ENCODE measurements at places on chromosomes 4 and X. TPM values are rescaled to one million over a fixed set of nuclear protein-coding genes. Genes with fewer than 3 reads are reported as not detected.

GRCh38 chr4:85762529-85762871 is 287.6 kb downstream of the ARHGAP24 start:
- H3K4me3 ChIP-seq: no peak overlapping the region
- H3K27ac ChIP-seq: no peak overlapping the region
- no peaks in the 10 kb centered on the region for H3K36me3 ChIP-seq

DNA sequence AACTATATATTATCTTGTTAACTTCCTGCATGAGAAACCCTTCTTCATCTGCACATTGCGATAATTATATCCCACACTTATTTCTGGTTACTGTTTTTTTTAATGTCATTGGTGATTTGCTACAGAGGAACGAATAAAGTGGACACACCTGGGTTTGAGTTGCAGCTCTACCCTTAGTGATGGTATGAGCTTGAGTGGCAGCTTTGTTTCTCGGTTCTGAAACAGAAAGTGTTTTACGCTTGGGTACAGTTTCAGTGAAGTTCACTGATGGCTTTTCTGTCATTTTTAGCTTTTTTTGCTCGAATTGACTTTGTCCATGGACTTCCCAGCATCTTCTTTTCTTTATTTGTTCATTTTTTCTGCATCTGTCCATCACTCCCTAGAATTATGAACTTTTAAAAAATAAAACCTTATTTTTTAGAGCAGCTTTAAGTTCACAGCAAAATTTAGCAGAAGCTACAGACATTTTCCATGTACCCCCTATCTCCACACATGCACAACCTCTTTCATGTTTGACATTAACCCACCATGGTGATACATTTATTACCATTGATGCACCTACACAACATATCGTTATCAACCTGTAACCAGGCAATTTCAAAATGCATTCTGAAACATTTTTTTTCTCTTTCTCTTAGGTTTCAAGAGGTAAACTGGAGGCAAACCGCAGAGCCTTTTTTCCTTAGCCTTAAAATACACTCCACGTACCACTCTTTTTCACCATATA is 1041.6 kb upstream of the PRKX start:
- H3K27ac ChIP-seq: no peak overlapping the region
- no peaks in the 10 kb centered on the region for H3K4me1 ChIP-seq
- DNase-seq: no peak
- no peaks in the 10 kb centered on the region for H3K27me3 ChIP-seq
- H3K4me3 ChIP-seq: no peak overlapping the region

Gene RIBC1
- total RNA-seq: 1.2 TPM

Gene ERCC6L
- 7.9 TPM for total RNA-seq

Measured in activated naive CD8-positive, alpha-beta T cell treated with anti-CD3 and anti-CD28 coated beads, Interleukin-2, amount 10 ng/mL, durations not matched to agents 7 days and 5 days (primary cell).